HT-29 (cell line): ENCODE measurements at places on chromosomes 11 and 22. TPM values are rescaled to one million over a fixed set of nuclear protein-coding genes. Genes with fewer than 3 reads are reported as not detected.

Gene MMP7
- 88.5 and 98.1 TPM in 2 replicates for total RNA-seq

Gene BAIAP2L2
- total RNA-seq = 9.5 and 11.6 TPM in 2 replicates

Gene NFAM1
- total RNA-seq = not detected in 2 replicates

Gene MS4A12
- not detected in 2 replicates for total RNA-seq

Gene CD3G
- not detected in 2 replicates for total RNA-seq

Gene FOLR1
- total RNA-seq = 6.1 and 6.2 TPM in 2 replicates

Gene PIWIL4
- total RNA-seq = 4.0 and 8.7 TPM in 2 replicates

Gene CDC42EP2
- total RNA-seq = 30.9 and 36.5 TPM in 2 replicates

Gene IL17REL
- total RNA-seq = 0.03 and 0.13 TPM in 2 replicates

Gene ZNF214
- total RNA-seq = 1.8 and 2.5 TPM in 2 replicates
